ENCODE measurements at places on chromosomes 16 and 17.

- DNase-seq: no peak
Observed at GRCh38 chr17:4748686-4749085, 9.0 kb upstream of the CXCL16 start.

DNA sequence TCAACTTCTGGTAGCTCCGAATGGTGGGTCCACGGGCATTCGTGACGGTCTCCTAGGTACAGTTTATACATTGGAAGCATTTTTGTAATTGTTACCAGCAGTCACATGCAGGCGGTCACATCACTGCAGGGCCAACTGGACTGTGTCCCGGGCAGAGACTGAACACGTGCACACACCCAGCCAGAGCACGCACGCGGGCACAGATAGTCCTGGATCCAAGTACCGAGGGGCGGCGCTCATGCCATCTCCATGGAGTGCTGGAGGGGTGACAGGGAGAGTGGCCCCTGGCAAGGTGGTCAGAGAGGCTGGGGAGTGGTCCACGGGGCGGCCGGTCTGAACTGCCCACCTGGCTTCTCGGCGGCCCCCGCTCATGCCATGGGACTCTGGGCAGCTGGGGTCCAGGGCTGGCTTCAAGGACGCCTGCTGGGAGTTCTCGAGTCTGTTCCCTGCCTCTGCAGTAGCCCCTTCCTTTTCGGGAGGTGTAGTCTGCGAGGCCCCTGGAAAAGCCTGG lies 34.2 kb downstream of the BAIAP2 start:
- no peak for DNase-seq

GRCh38 chr17:76238847-76239537 lies 1.3 kb downstream of the RNF157 start:
- no peak for DNase-seq

DNA sequence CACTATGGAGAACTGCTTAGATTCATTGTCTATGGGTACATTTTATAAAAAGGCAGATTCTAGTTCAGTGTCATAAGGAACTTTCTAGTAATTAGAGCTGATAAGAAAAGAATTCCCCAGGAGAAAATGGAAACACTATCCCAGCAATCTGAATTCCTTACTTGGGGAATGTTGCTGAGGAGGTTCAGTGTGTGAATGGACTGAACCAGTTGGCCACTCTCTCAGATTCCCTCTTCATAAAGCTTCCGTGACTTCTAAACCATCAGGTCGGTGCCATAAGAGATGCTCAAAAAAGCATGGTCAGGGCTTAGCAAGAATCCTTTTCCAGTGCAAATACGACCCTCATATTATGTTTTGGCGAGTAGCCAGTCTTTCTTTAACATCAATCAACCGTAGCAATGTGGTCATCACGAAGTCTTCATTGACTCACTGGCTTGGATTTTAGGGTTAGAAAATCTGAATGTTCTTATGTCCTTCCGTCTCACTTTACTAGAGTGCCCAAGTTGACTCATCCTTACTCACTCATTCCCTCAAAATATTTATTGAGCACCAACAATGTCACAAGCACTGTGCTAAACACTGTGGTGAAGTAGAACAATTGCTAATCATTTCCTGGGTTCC lies 102.7 kb upstream of the HLF start:
- DNase-seq: no peak

- DNase-seq: no peak
Observed at GRCh38 chr17:49578952-49579500, 3.4 kb downstream of the NXPH3 start.

DNA sequence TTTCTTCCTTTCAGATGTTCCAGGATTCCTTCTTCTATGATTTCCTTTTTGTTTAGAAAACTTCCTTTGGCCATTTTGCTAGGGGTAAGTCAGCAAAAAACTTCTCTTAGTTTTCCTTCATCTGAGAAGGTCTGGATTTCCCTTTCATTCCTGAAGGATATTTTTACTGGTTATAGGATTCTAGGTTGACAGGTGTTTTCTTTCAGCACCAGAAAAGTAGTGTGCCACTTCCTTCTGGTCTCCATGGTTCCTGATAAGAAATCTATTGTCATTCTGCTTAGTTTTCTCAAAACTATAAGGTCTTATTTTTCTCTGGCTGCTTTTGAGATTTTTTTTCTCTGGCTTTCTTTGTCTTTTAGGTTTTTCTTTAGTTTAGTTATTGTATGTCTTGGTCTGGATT lies 27.6 kb downstream of the MPRIP start:
- no peak for DNase-seq

DNA sequence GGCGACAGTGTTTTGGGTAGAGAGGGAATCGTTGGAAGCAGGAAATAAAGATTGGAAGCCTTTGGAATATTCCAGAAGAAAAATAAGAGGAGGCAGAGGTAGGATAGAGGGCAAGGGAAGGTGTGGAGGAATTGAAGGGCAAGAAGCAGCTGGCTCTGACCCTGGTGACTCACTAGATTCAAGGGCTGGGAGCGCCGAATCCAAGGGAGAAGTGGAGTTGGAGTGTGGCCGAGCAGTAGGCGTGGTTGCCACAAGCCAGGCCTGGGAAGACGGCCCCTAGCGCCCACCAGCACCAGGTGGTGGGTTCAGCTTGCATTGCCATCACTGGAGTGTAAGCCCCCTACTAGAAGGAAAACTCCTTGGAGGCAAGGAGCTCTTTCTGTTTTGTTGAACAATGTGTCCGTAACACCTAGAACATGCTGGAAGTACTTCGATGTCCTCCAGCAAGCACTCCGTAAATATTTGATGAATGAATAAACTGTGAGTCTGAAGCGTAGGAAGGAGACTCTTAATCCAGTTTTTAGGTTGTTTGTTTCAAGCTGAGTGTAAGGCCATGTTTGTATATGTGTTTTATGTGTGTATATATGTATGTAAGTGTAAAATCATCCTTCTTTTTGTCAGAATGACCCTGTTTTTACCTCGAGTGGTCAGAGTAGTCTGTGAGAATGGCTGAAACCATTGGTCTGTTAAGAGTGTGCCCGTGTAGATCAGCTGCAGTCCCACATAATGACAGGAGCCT lies 139.5 kb downstream of the CMIP start:
- no peak for DNase-seq

GRCh38 chr17:39753514-39754160 lies 15.9 kb downstream of the GRB7 start:
- DNase-seq: peak; percentile 75

DNA sequence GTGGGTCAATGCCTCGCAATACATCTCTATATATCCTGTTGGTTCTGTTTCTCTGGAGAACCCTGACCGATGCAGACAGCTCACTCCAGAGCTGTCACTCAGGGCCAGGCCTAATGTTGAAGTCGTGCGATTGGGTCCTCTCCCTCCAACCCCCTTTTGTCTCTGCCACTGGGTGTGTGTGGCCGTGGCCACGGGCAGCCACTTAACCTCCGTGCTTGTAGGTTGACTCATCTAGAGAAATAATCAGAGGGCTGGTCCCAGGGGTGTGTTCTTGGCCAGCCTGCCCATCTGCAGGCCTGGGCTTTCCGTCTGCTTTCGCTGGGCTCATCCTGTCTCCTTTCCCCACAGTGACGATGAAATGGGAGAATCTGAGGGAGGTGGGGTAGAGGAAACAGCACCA lies 7.4 kb downstream of the ADAD2 start:
- DNase-seq: no peak

- no peak for DNase-seq
Observed at GRCh38 chr16:74320707-74321106, 24.1 kb downstream of the PSMD7 start.

GRCh38 chr16:6949240-6949639 lies 383.4 kb upstream of the RBFOX1 start:
- DNase-seq: no peak

GRCh38 chr17:45948881-45949624 lies 50.0 kb upstream of the STH start:
- peak; percentile 51 for DNase-seq

GRCh38 chr17:27355419-27355818 lies 61.5 kb downstream of the WSB1 start:
- no peak for DNase-seq

DNA sequence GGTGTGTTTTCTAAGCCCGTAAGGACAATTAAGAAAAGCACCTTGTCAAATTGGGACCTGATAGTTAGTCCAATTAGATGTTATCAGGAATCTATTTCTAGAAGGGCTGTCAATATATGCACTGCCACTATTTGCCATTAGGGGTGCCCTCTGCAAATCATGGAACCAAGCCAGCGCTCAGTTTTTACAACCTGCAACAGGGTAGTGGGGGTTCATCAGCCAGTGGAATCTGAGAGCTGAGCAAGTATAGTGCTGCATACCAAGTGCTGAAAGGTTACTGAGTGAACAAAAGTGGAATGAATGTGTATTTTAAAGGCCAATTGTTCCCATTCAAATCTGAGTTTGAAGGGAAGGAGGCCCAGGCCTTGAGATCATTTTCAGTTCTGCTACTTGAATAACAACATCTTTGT lies 10.4 kb downstream of the PRR11 start:
- peak; percentile 13 for DNase-seq

- DNase-seq: no peak
Observed at GRCh38 chr16:5505091-5505887, 407.7 kb upstream of the EEF2KMT start.
